ENCODE measurements at places on chromosomes 2 and 18.

DNA sequence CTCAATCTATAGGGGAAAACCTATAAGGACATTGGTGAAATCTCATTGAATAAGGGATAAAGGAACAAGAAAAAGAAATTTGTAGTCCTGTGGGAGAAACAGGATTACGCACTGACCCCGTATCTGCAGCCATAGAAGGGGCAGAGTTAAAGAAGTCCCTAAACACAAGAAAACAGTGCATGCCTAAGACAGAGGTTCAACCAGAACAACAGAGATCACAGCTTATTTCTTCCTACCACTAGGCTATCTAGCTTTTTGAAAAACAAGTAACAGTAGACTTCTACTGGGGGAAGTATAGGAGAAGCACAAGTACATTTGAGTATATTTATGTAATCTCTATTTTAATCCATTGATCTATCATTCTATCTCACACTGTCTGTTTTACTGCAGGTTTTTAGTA, 485.2 kb upstream of the REG3G start:
- no peak for DNase-seq

DNA sequence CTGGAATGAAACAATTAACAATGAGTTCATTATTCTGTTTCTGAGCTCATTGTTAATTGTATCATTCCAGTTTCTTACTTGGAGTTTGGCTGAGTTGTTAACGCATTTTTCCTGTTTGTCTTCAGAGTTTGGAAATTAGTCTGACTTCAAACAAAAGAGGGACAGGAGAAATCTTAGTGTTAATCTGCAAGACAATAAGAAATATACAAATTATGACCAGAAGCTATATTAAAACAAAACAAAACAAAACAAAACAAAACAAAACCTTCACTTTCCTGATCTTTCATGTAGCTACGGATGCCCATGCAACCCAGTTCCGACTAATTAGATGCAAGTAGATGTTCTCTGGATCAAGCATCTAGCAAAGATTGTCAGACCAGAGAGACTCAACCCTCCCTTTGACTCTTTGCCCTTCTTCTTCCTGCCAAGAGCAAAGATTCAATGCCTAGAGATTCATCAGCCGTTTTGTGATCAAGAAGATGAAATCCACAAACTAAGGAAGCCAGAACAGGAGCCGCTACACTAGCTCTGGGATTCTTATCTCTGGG, 686.2 kb upstream of the FSHR start:
- no peak for DNase-seq

- DNase-seq: no peak
Observed at GRCh38 chr2:174702541-174702940, 61.7 kb downstream of the CHRNA1 start.

DNA sequence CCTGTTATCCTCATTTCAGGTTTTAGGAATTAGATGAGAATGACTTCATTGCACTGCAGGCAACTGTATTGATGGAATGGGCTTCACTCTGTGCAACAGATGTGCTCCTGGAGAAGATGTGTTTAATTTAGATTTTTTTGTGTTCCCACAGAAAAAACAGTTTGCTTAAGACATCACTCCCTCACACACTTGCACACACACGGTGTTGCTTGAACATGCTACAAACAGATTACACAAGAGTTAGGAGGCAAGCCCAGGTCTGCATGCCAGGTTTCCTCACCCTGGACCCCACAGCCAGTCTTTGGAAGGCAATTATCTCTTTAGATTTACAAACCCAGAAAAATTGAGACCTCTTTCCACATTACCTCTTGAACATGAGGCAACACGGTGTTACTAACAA, 93.7 kb upstream of the KLHL29 start:
- DNase-seq: no peak

DNA sequence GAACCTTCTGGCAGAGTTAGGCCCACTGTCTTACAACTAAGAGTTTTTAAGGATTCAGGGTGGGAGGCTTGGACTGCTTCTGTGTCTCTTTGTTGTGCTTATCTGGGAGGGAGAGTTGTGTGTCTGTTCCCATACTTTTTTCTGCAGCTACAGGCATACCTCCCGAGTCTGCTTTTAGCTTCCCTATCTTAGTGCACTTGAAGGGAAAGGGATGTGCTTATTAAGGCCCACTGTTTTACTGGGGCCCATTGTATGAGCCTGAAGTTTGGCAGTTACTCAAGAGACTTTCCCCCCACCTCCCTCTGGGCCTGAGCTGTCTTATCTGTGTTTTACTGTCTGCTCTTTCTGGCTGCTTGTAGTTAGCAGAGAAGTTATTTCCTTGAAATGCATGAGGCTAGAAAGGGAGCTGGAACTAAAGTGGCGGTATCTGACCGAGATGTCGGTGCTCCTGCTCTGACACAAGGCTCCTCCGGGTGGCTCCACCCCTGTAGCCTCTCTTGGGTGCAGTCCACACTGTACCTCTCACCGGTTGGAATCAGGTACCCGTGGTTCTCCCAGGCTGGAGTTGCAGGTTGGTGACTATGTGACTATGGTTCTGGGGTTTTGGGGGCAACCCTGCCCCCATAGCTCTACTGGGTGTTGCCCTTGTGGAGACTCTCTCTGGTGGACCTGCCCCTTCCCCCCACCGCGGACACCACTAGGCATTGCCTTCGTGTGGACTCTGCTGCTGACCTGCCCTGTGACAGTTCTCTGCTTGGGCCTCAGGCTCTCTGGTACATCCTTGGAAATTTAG, 12.9 kb downstream of the UBR3 start:
- no peak for DNase-seq

GRCh38 chr2:38806015-38806732, 28.2 kb downstream of the GEMIN6 start:
- DNase-seq: no peak

DNA sequence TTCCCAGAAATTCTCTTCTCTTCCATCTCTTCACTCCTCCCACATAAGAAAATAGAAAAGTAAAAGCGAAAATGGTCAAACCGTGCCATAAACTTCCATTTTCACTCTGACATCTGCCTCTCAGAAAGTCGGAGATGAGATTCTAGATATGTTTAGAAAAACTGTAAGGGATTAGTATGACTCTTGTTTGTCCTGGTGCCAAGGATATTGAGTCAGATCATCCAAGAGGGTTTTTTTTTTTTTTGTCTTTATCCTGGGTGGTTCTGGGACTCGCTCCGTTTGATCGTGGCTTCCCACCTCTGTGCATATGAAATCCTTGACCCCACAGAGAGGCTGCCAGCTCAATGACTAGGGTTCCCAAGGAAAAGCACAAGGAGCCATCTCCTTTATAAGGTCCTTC, 17.3 kb downstream of the EN1 start:
- DNase-seq: no peak

DNA sequence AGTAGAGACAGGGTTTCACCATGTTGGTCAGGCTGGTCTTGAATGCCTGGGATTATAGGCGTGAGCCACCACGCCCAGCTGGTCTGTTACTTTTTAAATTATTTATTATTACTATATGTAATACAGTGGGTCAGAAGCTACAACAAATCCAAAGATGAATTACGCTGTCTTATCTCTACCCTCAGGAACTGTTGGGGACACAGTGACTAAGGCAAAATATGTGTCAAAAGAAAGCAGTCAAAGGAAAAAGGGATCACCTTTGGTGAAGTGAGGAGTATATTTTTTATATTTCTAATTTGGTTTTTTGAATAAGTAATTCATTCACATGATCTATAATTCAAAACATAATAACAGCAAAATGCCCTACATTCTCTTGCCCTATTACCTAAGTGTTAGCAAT, 4.7 kb downstream of the CREB1 start:
- DNase-seq: no peak

DNA sequence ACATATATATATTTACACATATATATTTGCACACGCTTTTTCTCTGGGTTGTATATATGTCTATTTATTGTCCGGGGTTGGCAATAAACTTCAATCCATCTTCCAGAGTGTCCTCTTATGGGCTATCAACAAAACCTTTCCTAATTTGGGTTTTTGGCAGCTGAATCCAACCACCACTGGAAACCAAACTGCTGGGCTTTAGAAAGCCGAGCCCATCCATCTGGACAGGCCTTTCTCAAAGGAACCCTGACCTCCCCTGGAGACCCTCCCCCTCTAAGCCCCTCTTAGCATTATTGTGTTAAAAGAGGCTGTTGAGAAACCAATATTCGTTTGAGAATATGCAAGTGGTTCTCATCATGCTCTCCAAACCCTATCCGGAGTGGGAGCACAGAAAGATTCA, 153.6 kb downstream of the NRP2 start:
- DNase-seq: peak; percentile 5

DNA sequence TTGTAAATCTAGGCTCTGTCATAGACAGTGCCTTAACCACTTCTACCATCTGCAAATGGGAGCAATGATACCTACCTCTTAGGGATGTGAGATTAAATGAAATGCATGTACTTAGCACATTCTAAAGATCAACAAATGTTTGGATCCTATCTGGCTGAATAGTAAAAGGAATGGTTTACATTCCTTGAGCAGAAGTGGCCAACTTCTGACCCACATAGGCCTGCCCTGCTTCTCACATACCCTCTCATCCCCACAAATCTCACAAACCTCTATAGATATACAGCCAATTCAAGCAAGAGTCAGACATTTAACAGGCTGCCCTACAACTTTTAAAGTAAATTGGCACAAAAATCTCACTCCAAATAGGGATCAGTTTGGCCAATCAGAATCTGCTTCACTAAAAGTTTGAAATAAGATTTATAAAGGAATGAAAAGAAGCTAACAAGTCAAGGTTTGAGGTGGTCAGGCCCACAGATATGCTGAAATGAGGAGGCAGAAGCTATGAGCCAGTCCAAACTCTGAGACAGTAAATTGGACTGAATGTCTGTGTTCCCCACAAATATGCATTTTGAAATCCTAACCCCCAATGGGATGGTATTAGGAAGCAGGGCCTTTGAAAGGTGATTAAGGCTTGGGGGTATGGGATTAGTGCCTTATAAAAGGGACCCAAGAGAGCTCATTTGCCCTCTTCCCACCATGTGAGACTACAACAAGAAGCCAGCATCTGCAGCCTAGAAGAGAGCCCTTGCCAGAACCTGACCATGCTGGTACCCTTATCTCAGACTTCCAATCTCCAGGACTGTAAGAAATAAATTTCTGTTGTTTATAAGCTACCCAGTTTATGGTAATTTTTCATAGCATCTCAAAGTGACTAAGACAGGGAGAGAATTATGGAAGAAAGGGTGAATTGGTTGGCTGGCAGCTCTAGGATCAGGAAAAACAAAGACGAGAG, 227.8 kb upstream of the RBMS1 start:
- DNase-seq: no peak

DNA sequence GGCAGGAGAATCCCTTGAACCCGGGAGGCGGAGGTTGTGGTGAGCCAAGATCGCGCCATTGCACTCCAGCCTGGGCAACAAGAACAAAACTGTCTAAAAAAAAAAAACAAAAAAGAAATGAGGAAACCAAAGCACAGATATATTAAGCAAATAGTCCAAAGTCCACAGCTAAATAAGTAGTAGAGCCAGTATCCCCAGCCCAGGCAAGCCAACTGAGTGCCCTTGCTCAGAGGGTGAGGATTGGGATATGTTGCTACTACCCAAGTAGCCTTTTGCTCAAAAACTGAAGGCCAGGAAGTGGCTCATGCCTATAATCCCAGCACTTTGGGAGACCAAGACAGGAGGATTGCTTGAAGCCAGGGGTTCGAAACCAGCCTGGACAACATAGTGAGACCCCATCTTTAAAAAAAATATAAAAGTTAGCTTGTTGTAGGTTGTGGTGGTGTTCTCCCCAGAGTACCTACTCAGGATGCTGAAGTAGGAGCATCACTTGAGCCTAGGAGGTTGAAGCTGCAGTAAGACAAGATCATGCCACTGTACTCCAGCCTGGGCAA, 5.4 kb downstream of the CFAP36 start:
- DNase-seq: no peak

- no peak for DNase-seq
Observed at GRCh38 chr18:72895548-72895947, 27.8 kb upstream of the NETO1 start.

- no peak for DNase-seq
Observed at GRCh38 chr2:167965907-167966761, 281.3 kb downstream of the STK39 start.

GRCh38 chr2:178195390-178196166, 1.3 kb downstream of the OSBPL6 start:
- no peak for DNase-seq

GRCh38 chr2:43412114-43412753, 183.6 kb downstream of the THADA start:
- no peak for DNase-seq

DNA sequence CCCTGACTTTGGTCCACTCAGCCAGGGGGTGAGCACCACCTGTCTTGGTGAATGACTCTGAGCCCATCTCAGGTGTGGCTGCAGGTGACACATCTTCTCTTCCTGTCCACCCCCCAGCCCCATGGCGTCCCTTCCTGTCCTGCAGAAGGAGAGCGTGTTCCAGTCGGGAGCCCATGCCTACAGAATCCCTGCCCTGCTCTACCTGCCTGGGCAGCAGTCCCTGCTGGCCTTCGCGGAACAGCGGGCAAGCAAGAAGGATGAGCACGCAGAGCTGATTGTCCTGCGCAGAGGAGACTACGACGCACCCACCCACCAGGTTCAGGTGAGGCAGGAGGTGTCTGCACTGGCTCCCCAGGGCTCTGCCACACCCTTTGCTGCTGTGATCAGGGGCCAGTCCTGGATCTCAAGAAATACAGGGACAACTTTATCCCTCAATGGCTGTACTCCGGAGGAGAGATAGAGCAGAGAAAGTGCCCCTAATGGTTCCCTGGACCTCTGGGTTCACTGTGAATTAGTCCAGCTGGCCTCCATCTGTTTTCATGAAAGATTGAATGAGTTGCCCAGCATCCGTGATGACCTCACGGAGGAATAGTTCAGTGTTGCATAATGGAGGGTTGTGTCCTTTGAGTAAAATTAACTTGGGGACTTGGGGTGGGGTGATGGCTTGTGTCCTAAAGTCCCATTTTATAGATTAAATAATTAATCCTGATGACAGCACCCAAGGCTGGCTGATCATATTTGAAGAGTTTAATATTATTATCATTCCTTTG, at the start of gene NEU2:
Gene NEU2 (plus strand): TSS at position 122 of the 770 bp plus-strand sequence. CDS start 0 bp downstream, at position 122.
- DNase-seq: no peak

DNA sequence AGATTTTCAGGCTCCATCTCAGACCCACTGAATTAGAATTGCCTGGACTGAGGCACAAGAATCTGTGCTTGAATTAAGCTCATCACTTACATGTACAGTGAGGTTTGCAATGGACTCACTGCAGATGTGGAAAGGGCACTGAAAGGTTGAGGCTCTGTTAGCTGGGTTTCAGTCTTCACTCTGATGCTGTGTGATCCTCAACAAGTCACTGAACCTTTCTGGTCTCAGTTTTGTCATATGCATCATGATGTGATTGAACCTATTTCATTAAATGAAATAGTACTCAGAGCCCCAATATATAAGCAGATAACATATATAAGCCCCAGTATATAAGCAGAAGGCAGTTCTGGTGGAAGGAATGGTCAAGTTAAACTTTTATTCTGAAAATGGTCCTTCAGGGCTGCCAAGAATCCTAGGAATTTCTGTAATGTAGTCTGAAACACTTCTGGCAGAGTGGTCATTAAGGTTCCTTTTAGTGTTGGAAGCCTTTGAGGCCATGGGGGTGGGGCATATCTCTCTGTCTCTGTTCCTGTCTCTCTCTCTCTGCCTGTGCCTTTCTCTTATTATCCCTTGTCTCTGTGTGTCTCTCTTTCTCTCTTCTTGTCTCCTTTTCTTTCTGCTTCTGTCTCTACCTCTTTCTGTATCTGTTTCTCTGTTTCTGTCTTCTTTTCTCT, 110.4 kb downstream of the ADCYAP1 start:
- DNase-seq: peak; percentile 35

- DNase-seq: no peak
Observed at GRCh38 chr18:58484989-58485981, 143.6 kb downstream of the ALPK2 start.

Measured in NCI-H446 (cell line).